ENCODE measurements at places on chromosomes 2 and 18. TPM values are rescaled to one million over a fixed set of nuclear protein-coding genes. Genes with fewer than 3 reads are reported as not detected.
A peak's percentile ranks its signal among the peaks of the same experiment; 100 is the strongest.

DNA sequence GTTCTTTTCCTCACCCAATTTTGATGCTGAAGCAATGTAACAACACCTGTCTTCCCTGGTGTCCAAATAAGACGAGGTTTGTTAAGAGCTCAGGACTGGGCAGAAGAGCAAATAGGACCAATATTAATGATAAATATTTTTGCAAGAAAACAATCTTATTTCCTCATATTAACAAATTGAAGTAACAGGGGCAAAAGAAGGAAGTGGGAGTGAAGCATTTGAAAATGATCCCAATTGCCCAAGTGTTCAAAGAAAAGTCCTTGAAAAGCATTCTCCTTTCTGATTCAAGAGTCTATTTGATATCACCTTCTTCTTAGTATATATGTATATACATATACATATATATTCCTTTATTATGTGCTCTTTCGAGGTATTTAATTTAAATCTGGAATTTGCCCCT, 418.8 kb downstream of the ARHGAP15 start:
- no peaks in the 10 kb centered on the region for H3K4me1 ChIP-seq
- DNase-seq = no peak
- no peaks in the 10 kb centered on the region for H3K36me3 ChIP-seq
- H3K27ac ChIP-seq = no peak overlapping the region

GRCh38 chr18:40956213-40956612, 998.8 kb upstream of the PIK3C3 start:
- H3K36me3 ChIP-seq = no peaks in the 10 kb centered on the region
- no peak overlapping the region for H3K4me3 ChIP-seq
- no peaks in the 10 kb centered on the region for H3K27me3 ChIP-seq
- no peak for DNase-seq
- H3K27ac ChIP-seq = no peak overlapping the region

DNA sequence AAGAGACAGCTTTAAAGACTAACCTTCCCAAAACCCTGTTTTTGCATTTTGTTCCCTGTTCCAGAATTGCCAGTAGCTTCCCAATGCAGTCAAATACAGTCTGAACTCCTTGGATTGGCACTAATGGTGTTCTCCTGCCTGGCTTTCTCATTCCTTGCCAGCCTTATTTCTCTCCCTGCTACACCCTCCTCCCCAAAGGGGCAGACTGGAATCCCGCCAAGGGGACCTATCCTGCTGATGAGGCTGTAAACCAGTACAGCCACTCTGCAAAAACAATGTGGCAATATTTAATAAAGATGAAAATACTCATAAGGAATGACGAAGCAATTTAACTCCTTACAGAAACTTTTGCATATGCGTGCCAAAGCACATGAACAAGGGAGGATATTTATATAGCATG, 4.5 kb upstream of the SLC4A5 start:
- no peaks in the 10 kb centered on the region for H3K27me3 ChIP-seq
- H3K4me1 ChIP-seq = no peaks in the 10 kb centered on the region
- no peak overlapping the region for H3K27ac ChIP-seq
- DNase-seq = no peak

DUSP2 gene
- total RNA-seq = 2.5 TPM

USP37 gene
- 8.9 TPM for total RNA-seq

DNA sequence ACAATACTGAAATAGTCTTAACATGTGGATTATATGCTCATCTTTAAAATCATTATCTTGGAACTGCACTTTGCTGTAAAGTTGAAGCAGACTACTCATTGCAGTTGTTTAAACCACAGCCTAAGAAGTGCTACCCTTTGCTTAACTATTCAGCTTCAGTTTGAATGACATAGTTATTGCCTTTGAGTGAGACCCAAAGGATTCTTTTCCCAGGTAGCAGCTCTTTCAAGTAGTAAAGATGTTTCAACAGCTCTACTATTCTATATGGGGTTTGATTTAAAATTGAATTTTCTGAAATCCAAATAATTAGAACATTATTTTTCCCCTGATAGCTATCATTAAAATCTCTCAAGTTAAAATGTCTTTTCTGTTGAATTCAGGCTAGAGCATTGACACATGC, 1.1 kb downstream of the SCG2 start:
- H3K4me1 ChIP-seq = no peaks in the 10 kb centered on the region
- no peaks in the 10 kb centered on the region for H3K27me3 ChIP-seq
- no peak overlapping the region for H3K27ac ChIP-seq
- H3K4me3 ChIP-seq = no peak overlapping the region

DNA sequence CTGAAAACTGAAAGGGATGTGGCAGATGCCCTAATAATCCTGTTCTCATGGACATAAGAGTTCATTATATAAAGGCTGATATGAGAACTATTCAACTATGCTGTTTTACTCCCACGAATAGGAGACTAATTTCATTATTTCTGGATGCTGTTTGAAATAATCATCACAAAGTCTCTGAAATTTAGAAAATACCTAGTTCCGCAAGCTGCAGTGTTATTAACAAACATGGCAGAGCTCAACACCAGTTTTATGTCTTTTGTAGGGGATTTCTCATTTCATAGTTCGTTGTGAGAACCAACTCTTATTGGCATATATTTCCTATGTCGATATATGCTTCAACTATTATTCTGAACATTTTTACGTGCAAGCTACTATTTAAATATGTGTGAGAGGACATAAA, 200.3 kb upstream of the SLC8A1 start:
- H3K4me3 ChIP-seq = no peak overlapping the region
- H3K36me3 ChIP-seq = no peaks in the 10 kb centered on the region
- no peak for DNase-seq
- H3K27ac ChIP-seq = no peak overlapping the region
- no peaks in the 10 kb centered on the region for H3K4me1 ChIP-seq
- no peaks in the 10 kb centered on the region for H3K27me3 ChIP-seq

GRCh38 chr2:98479959-98480524, 35.4 kb downstream of the INPP4A start:
- no peaks in the 10 kb centered on the region for H3K27me3 ChIP-seq
- H3K4me1 ChIP-seq = peaks cover 17% of the 10 kb centered on the region
- no peak overlapping the region for H3K4me3 ChIP-seq
- DNase-seq = peak; percentile 69
- no peak overlapping the region for H3K27ac ChIP-seq
- H3K36me3 ChIP-seq = no peaks in the 10 kb centered on the region

Data from right lobe of liver (tissue), 6 donors.